Posterior cingulate gyrus (tissue), 11 donors: ENCODE measurements at places on chromosomes 5 and 9.

- no peak for DNase-seq
These were observed 56.6 kb downstream of the CAMSAP1 start for GRCh38 chr9:135850737-135851136.

DNA sequence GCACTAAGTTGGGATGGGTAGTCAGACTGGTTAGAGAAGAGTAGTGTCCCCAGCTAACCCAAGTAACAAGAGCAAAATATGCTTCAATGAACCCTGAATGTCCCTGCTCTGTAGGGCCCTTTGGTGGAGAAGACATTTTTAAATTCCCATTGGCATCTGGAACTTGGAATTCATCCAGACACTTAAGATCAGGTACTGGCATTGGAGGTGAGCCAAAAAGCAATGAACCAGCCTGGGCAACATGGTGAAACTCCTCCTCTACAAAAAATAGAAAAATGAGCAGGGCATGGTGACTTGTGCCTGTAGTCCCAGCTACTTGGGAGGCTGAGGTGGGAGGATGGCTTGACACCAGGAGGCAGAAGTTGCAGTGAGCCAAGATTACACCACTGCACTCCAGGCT lies 58.9 kb upstream of the ZNF618 start:
- DNase-seq, result no peak

DNA sequence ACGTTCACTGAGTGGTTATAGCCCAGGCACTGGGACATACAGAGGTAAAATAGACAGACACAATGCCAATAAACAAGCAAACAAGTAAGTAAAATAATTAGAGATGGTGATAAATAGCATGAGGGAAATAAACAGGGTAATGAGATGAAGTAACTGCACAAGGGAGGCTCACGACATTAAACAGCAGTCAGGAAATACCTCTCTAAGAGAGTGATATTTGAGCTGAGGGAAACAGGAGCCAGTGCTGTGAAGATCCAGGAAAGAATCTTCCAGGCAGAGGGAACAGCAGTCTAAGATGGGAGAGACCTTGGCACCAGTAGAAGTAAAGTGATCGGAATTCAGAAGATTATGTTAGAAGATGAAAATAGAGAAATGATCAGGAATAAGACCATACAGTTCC lies 279.4 kb downstream of the HINT1 start:
- DNase-seq, result no peak

GRCh38 chr5:41511241-41511640 lies 840 bp upstream of the PLCXD3 start:
- no peak for DNase-seq

GRCh38 chr9:9623506-9623905 lies 989.3 kb downstream of the PTPRD start:
- no peak for DNase-seq

DNA sequence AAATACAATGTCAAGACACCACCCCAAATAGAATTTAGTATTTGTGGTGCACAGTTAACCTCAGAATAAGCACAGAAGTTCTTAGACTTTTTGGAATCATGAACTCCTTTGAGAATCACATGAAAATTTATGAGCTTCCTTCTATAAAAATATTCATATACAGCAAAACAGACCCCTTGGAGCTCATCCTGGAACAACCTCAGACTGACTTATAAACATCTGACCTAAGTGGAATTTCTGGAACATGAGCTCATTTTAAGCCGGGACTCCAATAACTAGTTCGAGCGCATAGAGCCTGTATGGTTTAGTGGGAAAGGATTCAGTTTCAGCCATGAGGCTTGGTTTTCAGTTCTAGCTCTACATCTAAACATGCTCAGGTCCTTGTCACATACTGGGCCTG lies 192.3 kb downstream of the DEPDC1B start:
- no peak for DNase-seq

DNA sequence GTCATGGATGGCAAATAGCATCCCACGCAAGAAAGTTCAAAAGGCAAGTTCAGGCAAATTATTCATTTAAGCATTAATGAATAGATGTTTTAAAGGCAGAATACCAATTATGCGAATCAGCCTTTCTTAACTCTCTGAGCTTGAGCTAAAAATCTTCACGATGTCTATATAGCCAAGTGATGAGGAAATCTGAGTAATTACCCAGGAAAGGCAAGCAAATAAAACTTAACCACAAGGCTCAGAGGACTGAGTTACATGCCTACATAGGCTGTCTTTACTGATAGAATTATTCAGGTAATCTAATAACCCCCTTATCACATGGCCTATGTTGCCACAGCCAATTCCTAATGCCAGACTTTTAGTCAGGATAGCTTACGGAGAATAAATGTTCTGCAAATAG lies 120.8 kb upstream of the MTAP start:
- DNase-seq, result no peak

- DNase-seq, result no peak
These were observed 31.6 kb downstream of the DROSHA start for GRCh38 chr5:31500256-31500655.

GRCh38 chr9:122445155-122445749 lies 32.5 kb downstream of the OR1J1 start:
- no peak for DNase-seq

DNA sequence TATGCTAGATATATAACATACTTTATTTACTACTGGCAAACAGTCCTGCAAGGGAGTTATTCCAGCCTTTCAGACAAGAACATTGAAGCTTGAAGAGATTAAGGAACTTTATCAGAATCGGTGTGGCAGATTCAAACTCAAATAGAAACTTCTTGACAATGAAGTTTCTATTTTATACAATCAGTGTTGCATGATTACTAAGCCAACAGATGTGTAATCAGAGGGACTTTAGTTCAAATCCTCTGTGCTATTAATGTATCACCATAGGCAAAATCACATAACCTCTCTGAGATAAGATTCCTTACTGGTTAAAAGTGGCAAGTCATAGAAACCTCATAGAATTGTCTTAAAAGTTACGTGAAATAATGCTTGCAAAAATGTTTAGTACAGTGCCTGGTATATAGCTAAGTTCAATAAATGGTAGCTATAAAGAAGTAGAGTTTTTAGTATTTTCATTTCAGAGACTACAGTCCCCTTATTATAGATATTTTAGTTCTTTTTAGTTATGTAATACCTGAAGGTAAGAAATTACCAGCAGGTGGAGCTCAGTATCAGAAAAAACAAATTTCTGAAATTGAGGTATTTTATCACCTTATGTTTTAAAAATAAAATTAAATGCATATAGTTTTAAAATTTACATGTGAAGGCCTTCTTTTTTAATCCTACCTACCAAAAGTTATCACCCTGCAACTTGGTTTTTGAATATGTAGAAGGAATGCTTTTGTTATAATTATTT lies 172.1 kb downstream of the FER start:
- no peak for DNase-seq

DNA sequence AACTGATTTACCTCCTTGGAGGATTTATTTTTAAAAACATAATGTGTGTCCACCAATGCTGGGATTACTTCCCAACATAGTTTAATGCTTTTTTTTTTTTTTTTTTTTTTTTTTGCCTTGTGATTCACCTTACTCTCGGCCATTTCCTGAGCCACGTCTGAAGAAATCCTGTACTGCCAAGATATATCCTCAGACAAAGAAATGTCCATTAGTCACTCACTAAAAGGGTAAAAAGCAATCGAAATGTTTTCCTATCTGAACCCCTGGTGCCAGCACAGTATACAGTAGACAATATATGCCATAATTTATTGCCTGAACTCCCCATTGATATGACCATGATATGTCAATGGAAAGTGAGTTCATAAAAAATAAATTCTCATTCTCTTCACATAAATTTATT lies 344.1 kb downstream of the BNC2 start:
- DNase-seq, result no peak

- no peak for DNase-seq
These were observed 54.4 kb downstream of the CCDC192 start for GRCh38 chr5:127757576-127757975.

GRCh38 chr9:99140685-99141314 lies 35.9 kb downstream of the TGFBR1 start:
- peak; percentile 43 for DNase-seq

GRCh38 chr9:81599837-81600236 lies 89.5 kb downstream of the TLE1 start:
- no peak for DNase-seq

DNA sequence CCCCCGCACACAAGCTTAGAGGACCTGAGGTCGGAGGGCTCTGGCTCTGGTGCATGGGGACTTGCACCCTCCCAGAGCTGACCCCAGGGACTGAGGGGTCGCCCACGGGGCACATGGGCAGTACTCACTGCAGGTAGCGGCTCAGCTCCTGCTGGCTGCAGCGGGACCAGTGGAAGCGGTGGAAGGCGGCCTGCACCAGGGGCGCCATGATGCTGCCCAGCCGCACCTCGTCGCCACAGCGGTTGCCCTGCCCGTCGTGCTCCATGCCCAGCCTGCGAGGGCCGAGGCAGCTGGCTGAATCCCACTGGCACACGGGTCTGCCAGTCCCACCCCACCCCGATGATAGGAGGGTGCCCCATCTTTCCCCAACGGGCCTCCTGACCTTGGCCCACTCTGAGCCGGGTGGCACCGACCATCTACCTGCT lies 93.8 kb downstream of the ZNF354C start:
- no peak for DNase-seq

DNA sequence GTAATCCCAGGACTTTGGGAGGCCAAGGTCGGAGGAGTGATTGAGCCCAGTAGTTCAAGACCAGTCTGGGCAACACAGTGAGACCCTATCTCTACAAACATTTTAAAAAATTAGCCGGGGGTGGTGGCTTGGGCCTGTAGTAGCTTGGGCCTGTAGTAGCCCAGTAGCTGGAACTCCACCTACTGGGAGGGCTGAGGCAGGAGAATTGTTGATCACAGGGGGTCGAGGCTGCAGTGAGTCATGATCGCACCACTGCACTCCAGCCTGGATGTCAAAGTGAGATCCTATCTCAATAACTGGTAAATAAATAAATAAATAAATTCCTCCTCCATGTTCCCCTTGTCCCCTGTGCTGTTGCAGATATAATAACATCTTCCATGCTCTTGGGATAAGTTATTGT lies 14.3 kb downstream of the VCAN start:
- DNase-seq, result no peak

GRCh38 chr9:5646116-5646515 lies 17.2 kb downstream of the RIC1 start:
- no peak for DNase-seq

- DNase-seq, result peak; percentile 88
These were observed 372.2 kb downstream of the TMEM232 start for GRCh38 chr5:110354311-110354710.

GRCh38 chr5:33565324-33565723 lies 124.6 kb downstream of the TARS1 start:
- peak; percentile 26 for DNase-seq

GRCh38 chr5:106135473-106135872 lies 1535.3 kb downstream of the EFNA5 start:
- DNase-seq, result no peak
